ENCODE measurements at places on chromosomes 2 and 18.

DNA sequence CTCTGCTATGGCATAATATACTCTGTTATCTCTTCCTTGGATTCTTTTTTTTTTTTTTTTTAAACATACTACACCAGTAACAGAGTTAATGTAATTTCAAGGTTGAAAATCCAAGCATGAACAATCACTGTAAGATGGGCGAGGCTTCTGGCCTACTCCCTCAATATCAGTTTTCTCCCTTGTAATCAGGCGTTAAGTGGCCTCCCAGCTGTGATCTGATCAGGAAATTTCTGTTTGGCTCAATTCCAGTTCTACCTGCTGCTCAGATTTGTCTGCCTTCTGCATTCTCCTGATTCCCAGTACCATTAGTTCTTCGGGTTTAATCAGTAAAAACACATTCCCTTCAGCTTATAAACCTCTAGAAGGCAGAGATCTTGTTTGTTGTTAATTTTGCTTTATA is 18.6 kb downstream of the PRKD3 start:
- DNase-seq = no peak

DNA sequence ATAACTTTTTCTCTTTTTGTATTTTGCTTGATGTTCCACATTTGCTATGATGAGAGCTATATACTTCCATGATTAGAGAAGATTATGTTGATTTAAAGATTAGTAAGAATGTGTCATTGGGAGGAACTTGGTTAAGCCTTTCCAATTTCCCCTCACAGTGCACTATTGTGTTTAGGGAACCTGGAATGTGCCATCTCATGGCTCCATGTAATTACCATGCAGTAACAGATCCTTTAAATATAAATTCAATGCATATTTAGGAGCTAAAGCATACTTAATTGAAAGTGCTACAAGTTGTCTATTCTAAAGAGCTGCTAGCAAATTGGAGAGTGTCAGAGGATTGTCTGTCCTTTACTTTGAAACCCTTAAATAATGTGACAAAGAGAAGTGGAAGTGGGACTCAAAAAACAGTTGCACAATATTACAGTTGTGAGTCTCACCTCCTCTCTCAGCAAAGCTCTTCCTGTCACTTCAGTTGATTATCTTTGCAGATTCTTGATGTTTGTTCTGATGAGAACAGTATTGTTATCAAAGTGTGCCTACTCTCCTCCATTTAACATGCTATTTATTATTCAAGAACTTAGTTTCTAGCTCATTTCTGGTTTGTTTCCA is 1162.7 kb upstream of the ZEB2 start:
- no peak for DNase-seq

- DNase-seq = no peak
Observed at GRCh38 chr2:182321096-182321495, 105.7 kb downstream of the PDE1A start.

- no peak for DNase-seq
Observed at GRCh38 chr2:181037922-181038321, 57.5 kb downstream of the UBE2E3 start.

GRCh38 chr2:177547122-177547521 is 154.5 kb downstream of the AGPS start:
- no peak for DNase-seq

DNA sequence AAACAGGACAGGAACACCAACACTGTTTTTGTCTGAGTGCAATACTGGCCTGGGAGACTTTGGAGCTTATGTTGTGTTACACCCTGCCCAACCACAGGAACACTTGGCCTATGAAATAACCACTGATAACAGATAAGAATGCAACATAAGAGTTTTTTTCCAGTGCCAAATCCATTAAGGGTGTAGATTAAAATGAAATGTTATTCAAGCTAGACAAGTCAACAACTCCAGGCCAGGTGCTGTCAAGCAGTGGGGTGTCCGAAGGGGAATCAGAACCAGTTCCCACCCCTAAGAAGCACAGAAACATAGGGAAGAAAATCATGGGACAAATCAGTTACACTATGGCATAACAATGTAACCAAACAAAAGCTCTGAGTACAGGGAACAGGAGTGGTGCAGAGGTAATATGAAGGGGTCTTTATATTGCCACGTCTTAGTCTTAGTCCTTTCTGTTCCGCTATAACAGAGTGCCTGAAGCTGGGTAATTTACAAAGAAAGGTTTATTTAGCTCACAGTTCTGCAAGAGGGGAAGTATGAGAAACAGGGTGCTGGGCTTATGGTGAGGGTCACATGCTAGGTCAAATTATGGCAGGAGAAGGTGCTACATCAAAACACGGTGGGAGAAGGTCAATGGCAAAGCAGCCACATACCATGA is 3.8 kb downstream of the AFG3L2 start:
- no peak for DNase-seq

GRCh38 chr2:101012706-101013181 is 10.7 kb downstream of the RPL31 start:
- peak; percentile 41 for DNase-seq

GRCh38 chr2:54088191-54088634 is 27.2 kb upstream of the ACYP2 start:
- no peak for DNase-seq

DNA sequence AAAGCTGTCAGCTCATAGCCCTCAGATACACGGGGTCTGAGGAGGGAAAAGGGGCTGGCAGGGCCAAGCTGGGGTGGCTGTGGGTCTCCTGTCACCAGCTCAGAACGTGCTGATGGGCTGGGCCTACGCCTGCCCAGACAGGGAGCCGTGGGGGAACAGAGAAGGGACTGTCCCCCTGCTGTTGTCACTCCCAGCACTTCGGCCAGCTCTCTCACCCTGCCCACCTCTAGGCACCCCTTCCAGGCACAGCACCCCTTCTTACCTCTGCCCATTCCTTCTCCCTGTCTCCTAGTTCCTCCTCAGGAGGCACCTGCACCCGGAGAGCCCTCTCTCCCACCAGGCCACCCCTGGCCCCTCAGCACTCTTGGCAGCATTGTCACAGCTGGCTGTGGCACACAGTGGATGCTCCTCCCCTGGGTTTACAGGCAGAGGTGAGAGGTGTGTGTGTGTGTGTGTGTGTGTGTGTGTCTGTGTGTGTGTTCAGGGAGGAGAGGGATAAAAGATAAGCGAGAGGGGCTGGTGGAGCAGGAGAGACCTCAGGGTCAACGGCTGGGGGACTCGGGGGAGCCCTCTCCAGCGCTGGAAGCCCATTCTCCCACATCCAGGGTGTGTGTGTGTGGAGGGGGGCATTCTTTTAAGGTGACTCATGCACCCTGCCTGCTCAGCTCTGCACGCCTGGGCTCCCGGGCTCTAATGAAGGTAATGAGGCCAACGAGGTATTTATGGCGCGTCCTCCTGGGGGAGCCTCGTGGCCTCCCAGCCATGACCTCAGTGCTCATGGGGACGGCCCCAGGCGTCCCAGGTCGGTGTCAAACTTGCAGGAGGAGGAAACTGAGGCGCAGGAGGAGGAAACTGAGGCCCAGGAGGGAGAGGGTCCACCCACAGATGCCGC is 66.1 kb upstream of the SMAD7 start:
- peak; percentile 91 for DNase-seq

DNA sequence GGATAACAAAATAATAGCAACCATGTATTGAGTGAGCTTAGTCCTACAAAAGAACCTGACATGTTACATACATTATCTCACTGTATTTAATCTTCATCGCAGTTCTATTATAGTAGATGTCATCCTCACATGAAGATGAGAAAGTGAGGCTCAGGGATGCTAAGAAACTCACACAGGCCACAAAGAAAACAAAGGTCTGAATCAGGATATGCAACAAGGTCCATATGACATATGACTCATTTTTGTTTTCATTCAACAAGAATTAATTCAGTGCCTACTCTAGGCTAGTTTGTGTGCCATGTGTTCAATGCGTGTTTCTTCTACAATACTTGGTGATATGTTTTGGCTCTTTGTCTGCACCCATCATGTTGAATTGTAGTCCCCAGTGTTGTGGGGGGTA is 219.7 kb upstream of the EPHA4 start:
- no peak for DNase-seq
